ENCODE measurements at places on chromosomes 2 and 18.

- DNase-seq, result no peak
These were observed 541.5 kb upstream of the NETO1 start for GRCh38 chr18:73409242-73409641.

DNA sequence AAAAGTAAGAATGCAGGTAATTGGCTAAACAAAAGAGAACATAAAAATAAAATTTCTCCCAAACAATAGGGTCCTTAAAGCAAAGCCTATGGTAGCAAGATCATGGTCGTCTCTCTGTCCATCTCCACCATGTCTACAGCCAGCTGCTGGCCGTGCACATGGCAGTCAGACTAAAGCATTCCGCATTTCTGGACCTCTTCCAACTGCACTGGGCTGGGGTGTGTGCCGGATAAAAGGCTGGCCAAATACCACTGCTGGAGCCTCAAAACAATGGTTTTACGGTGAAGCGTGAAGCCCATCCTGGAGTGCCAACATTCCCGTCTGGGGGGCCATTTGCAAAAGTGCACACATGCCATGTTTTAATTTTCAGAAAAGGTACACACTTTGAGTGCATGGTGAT is 74.8 kb upstream of the PIEZO2 start:
- no peak for DNase-seq

- no peak for DNase-seq
These were observed 80.2 kb downstream of the EFEMP1 start for GRCh38 chr2:55843096-55843993.

DNA sequence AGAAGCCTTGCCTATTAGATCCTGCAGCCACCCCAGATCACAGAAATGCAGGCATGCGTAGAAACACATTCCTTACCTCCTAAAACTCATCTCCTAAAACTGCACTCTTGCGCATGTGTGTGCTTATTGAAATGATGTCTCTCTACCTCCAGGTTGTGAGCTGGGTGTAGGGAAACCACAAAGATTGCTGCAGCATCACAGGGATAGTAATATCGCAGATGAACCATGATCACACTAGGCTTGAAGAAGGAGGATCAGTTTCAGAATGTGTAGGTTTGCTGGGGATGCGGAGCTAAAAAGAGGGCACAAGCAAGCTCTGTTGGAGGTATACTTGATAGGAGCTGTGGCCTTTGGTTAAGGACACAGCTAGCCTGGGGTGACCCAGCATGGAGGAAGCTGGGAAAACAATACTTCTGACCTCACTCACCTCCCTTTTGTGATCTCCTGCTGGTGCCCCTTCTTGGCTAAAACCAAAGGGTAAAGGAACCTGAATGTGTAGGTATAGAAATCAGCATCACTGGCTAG is 118.8 kb downstream of the SETBP1 start:
- no peak for DNase-seq

DNA sequence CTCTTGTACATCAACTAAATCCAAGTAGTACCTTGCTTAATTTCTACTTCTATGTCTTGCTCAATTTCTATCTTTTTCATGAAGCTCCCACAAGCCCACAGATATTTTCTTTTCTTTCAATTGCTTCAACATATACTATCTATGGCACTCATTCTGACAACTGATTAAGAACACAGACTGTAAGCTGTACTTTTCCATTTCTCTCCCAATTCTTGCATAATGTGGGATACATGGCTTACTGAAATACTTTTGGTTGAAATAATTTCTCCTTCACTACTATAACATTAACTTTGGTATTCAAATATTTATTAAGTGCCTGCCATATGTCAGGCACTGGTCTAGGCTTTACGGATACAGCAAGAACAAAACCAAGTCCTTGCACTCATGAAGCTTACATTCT is 84.8 kb downstream of the GORASP2 start:
- no peak for DNase-seq

GRCh38 chr2:146544701-146545100 is 1300.1 kb upstream of the ACVR2A start:
- DNase-seq, result no peak

GRCh38 chr18:44693030-44693784 is 12.5 kb downstream of the SETBP1 start:
- no peak for DNase-seq

GRCh38 chr2:239085201-239085992 is 237.5 kb downstream of the TWIST2 start:
- DNase-seq, result no peak

DNA sequence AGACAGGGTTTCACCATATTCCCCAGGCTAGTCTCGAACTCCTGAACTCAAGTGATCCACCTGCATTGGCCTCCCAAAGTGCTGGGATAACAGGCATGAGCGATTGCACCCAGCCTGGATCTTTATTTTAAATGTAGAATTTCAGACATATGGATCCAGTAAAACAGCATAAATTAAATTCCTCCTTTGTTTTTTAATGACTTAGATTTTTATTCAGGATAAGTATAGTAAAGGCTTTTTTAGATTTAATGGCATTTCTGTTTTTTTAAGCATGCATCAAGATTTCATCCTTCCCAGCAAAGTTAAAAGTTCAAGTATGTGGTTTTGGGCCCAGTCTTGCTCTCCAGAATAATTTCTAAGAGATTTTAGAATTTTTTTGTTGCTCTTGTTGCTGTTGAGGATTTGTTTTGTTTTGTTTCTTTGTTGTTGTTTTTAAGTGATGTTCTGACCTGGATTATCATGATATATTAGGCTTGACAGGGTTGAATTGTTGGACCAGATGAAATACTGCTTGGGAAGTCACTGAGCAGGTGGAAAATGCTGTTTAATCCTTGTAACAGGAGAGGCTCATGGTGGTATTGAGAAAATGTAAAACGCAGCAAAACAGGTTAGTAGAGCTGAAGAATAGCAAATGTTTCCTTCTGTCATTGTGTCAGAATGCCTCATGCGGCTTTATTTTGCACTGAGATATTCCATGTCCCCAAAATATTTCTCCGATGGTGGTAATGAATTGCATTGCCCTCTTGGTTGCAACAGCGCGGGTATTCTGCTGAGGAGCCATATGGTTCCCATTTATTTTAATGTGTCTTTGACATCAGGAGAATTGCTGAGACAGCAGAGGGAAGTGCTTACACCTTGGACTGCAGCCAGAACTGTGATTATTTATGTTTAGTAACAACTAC is 147.9 kb downstream of the GALNT3 start:
- DNase-seq, result no peak

GRCh38 chr18:25239151-25239550 is 112.8 kb downstream of the ZNF521 start:
- DNase-seq, result no peak

DNA sequence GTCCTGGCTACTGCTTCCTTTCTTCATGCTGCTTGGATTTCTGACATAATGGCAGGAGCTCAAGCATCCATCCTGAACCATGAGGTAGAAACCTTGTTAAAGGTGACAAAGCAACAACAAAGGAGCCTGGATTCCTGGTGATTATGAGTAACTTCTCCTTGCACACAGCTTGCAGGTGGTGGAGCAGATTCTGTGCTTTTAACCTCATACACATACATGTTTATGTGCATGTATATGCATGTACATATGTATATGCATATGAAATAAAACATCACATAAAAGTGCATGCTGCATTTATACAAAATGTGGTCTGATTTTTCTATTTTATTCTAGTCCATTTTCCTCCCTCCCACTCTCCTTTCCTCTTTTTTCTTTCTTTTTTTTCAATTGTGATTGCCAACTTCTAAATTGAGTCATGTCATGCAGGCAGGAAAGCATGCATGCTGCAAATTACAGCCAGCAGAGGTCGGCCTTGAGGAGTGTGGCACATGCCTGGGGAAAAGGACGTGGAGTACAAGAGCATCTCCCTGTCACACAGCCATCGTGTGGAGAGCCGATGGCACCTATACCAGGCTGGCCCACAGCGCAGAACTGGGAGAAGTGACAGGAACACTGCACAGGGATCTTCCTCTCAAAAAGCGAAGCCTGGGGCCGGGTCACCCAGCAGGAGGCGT is 17.9 kb downstream of the LCT start:
- DNase-seq, result no peak

- DNase-seq, result no peak
These were observed at the start of gene OSR1 for GRCh38 chr2:19358242-19359020. Gene OSR1 (minus strand): TSS chr2:19358623. CDS start chr2:19353805, 4,818 bp downstream.

- no peak for DNase-seq
These were observed 155.9 kb downstream of the DIS3L2 start for GRCh38 chr2:232117413-232117812.

GRCh38 chr2:112783187-112783714 is 1.0 kb downstream of the IL1A start:
- no peak for DNase-seq

DNA sequence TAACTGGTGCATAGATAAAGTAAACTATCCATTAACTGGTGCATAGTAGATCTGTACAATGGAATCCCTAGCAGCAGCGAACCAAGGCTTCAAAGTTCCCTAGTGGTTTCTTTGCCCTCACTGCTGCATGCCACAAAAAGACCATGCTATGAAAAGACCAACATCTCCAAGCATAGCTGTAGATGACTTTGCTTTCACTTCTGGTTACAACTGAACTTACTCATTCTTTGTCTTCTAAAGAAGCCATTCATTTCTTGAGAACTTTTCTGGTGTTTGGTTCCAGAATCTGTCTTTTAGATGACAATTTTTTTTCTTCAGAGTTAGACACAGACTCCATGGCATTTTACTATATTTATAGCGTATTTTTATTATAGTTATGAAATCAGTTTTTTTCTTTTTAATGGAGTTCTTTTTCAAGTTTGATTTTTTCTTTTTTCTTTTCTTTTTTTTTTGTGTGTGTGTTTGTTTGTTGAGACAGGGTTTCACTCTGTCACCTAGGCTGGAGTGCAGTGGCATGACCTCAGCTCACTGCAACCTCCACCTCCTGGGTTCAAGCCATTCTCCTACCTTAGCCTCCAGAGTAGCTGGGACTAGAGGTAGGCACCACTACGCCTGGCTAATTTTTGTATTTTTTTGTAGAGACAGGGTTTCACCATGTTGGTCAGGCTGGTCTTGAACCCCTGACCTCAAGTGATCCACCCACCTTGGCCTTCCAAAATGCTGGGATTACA is 63.6 kb downstream of the SLC35F5 start:
- DNase-seq, result no peak

- DNase-seq, result no peak
These were observed 147.2 kb upstream of the SPATS2L start for GRCh38 chr2:200159357-200159707.

GRCh38 chr2:230227216-230227615 is 1.7 kb downstream of the SP140 start:
- no peak for DNase-seq

GRCh38 chr2:241852981-241853631 is 5.6 kb downstream of the PDCD1 start:
- no peak for DNase-seq

DNA sequence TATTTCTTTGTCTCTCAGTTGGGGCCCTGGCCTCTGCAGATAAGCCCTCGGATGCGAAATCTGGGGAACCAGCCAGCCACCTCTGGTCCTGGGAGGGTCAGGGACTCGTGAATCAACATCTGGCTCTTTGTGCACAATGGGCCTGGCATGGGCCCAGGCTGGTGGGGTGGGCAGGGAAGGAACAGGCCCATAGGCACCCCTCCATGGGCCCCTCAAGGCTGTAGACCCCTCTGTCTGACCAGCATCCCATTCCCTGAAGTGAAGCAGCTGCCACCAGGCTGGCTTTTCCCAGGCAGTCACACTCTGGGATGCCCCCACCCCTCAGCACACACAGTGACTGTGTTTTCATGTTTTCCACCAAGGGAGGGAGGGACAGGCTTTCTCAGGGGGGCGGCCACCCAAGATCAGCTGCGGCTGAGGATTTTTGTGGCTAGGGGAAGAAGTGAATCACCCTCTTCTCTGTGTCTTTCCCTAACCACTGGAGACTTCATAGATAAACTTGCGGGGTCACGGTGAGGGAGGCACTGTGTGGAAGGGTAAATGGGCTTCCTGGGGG is 166.0 kb downstream of the AGAP1 start:
- no peak for DNase-seq

GRCh38 chr2:955829-956731 is 5.4 kb downstream of the SNTG2 start:
- no peak for DNase-seq

DNA sequence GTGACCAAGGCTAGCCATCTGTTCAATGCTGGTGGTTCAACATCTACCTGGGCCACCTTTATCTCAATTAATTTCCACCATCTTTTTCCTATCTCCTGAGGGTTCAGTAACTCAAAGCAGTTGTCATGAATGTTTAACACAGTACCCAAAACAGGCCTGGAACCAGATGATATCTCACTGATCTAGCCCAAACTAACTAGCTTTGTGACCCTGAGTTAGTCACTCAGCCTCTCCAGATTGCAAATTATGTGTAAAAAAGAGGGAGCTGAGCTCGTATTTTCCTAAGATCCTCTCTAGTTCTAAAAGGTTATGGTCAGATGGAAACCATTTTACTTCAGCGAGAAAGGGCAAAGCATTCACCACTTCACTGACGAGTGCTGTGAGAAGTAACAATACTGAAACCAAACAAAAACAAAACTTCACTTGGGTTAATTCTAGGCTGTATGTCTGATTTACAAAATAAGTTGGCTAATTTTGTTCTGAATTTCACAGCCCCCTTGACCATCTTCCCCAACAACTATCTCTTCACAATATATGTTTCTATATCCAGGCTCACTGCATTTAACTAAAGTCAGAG is 14.8 kb downstream of the SPRED2 start:
- DNase-seq, result no peak

DNA sequence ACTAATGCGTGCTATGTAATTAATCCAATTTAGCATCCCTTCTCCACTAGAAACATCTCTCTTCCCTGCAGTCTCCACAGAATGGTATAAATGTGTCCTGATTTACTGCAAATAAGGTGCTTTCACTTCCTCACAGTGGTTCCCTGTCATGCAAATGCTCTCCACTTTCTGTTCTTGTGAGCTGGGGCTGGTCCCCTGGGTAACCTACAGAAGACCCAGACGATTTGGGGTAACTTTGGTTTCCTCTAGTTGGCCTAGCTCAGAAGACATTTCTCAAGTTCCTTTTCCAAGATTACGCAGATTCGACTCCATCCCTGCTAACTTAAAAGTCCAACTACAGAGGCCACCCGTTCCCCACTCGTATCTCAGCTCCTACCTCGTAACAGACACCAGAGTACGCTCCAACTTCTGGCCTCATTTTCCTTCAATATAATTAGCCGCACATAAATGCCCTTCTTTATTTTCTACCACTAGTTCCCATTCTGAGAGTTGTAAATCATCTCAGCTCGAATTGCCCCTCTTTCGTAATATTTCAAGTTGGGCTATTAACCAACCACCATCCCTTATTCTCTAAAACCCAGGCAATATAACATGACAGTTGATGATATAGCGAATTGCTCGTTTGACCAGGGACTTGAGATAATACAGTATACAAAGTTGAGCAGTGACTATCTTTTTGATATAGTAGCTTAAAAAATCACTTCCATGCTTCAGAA is 28.8 kb upstream of the NEDD4L start:
- DNase-seq, result no peak

DNA sequence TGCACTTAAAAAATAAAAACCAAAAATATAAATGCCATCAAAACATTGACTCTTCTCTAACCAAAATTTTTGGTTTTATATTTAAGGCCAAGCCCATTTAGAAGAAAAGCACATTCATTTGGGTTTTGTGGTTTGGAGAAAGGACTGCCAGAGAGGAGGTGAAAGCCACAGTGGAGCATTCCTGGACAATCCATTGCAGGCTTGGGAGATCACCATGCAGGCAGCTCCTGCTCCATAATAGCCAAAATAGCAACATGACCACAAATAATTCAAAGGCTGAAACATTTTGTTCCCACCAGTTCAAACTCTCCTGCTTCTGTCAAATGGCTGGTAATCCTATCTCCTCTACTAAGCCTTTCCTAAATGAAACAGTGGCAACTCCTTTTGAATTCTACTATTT is 73.5 kb downstream of the GALNT3 start:
- no peak for DNase-seq
